Colonic mucosa (tissue), 4 donors: ENCODE measurements at places on chromosomes 16 and 17. TPM values are rescaled to one million over a fixed set of nuclear protein-coding genes. Genes with fewer than 3 reads are reported as not detected.

The GDPD1 gene
- 3.4 TPM for total RNA-seq

The PPP1R27 gene
- not detected for total RNA-seq

The KRT27 gene
- total RNA-seq = not detected

The SSTR5 gene
- total RNA-seq = 0.24 TPM

The CCL11 gene
- total RNA-seq = 10.9 TPM

The KRTAP4-5 gene
- not detected for total RNA-seq

The KCNJ18 gene
- total RNA-seq = not detected

The PLK1 gene
- 84.7 TPM for total RNA-seq

The EFNB3 gene
- total RNA-seq = 0.42 TPM

The MYLK3 gene
- 0.58 TPM for total RNA-seq

The PLA2G10 gene
- 33.0 TPM for total RNA-seq

The CTRB2 gene
- not detected for total RNA-seq

The CBFA2T3 gene
- 10.5 TPM for total RNA-seq

The CACNG5 gene
- 0.19 TPM for total RNA-seq

The SLC5A10 gene
- total RNA-seq = 0.16 TPM

The WNT9B gene
- total RNA-seq = not detected

The VAMP2 gene
- 38.8 TPM for total RNA-seq

The MEIOB gene
- not detected for total RNA-seq

The FBXO39 gene
- not detected for total RNA-seq

The MYL11 gene
- total RNA-seq = 2.2 TPM

The SNAI3 gene
- total RNA-seq = 0.25 TPM

The HBA2 gene
- 64.9 TPM for total RNA-seq

The MT1E gene
- 251 TPM for total RNA-seq

The HOXB7 gene
- 31.4 TPM for total RNA-seq

The CRHR1 gene
- not detected for total RNA-seq

The PMFBP1 gene
- 3.7 TPM for total RNA-seq
